ENCODE measurements at places on chromosomes 12 and 14.

DNA sequence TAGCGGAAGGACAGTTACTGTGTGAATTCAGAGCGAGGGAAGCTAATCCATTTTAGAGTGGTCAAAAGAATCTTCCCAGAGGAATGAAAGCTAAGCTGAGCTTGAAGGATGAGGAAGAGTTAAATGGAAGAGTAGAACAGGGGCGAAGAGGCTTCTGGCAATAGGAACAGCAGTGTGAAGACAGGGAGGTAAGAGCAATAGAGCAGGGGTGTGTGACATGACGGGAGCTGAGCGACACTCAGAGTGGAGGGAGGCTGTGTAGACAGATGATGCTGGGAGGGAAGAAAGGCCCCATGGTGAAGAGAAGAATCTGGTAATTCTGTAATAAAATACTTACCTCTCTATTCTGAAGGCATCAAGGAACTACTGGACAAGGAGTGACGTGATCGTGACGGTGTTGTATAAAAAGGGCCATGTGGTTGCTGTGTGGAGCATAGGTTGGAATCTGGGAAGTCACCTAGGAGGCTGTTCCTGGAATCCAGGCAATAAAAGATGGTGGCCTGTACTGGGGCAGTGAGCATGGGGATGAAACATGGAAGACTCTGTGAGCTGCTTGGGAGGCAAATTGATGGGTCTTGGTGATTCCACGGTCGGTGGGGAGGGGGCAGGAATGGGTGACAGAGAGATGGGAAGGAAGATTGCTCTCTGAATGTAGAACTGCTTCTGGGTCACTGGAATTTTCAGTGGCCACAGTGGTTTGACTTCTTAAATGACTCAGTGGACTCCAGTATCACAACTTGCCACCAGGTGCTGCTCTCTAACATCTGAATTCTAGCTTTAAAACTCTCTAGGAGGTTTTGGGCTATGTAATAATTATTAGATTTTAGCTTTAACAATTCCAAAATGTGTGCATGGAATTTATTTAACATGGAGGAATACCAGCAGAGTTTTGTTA lies 164.1 kb downstream of the ATP23 start:
- DNase-seq, result no peak

- peak; percentile 23 for DNase-seq
Measured at GRCh38 chr14:60723116-60723906, 840 bp downstream of the SIX4 start.

GRCh38 chr12:56720731-56721151 lies 4.4 kb downstream of the NACA start:
- no peak for DNase-seq

DNA sequence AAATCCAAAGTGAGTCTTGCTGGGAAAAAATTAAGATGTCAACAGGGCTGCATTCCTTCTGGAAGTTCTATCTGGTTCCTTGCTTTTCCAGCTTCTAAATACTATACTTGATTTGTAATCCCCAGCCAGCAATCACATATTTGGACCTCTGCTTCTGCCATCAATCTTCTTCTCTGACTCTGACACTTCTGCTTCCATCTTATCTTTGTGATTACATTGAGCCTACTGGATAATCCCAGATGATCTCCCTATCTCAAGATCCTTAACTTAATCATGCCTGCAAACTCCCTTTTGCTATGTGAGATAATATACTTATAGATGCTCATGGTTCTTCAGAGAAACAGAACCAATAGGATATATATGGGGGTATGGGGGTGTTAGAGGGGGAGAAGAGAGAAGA lies 49.9 kb upstream of the ZDHHC17 start:
- DNase-seq, result no peak

- DNase-seq, result no peak
Measured at GRCh38 chr12:6745741-6746525, 7.0 kb downstream of the MLF2 start.

DNA sequence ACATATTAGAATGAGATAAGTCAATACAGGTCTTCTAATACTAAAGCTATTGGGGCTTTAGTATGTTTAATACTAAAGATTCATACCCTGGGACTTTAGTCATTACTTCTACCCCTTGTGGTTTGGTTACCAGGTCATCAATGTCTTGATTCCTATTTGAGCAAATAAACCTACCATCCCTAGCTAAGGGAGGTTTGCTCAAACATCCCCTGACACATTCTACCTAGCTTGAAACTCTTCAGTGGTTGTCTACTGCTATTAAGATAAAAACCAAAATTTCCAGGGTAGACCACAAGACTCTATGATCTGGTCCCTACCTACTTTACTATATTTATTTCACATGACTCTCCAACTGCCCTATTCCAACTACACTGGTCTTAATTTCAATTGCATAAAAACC lies 7.3 kb upstream of the C2CD5 start:
- DNase-seq, result no peak

GRCh38 chr12:1628666-1629337 lies at the start of gene WNT5B:
WNT5B (plus strand) TSS chr12:1629231; CDS start chr12:1631355, 2,124 bp downstream.
- DNase-seq, result no peak

GRCh38 chr14:63454863-63455622 lies 88.1 kb downstream of the PPP2R5E start:
- no peak for DNase-seq

DNA sequence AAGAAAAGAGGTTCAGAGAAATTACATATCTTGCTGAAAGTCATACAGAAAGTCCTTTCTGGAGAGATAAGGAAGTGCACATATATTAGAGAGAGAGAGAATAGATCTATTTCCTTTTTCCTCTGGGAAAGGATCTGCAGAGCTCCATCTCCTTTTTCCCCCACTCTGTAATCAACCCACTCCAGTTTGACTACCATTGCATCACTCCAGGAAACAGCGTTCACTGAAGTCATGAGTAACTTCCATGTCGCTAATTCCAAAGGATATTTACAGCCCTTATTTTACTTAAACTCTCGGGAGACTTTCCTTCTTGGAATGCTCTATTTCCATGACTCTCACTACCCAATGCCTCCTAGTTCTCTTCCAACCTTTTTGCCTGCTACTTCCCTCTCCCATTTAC lies 72.5 kb upstream of the PARP11 start:
- no peak for DNase-seq

- no peak for DNase-seq
Measured at GRCh38 chr12:61808856-61809255, 451.3 kb upstream of the USP15 start.

- no peak for DNase-seq
Measured at GRCh38 chr12:52009081-52009751, 2.5 kb downstream of the TAMALIN start.

GRCh38 chr12:81668475-81668874 lies 90.7 kb downstream of the PPFIA2 start:
- no peak for DNase-seq

DNA sequence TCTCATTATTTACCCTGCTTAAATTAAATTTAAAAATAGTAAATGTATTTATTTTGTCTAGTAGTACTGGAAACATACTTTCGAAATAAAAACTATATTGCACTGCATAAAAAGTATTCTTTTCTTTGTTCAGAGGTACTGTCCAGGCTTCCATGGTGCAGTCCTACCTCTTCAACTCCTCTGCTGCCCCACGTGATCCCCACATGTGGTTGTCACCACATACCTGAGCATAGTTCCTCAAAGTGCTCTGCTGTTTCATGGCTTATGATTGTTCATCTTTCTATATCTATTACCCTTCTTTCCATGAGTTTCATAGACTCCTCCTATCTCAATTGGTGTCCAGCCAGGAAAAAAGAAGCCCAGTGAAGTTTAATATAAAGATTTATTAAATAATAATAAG lies 317.5 kb upstream of the OR4E1 start:
- no peak for DNase-seq

DNA sequence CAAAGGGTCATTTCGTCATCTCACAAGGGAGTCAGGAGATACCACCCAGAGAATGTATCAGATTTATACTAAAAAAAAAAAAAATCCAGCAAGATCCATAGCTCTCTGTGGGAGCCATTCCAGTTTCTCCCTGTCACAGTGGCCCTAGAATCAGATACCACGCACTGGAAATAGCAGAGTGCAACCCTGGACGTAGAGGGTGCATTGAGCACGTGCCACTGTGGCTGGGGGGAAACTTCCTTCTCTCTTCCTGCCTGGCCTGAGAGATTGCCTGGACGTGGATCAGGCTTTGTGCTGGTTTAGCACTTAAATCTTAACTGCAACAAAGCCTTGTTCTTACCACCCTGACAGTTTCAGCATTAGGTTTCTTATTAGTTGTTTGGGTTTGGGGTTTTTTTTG lies 124.3 kb downstream of the FBXL14 start:
- no peak for DNase-seq

GRCh38 chr12:26157001-26157400 lies 32.2 kb upstream of the BHLHE41 start:
- no peak for DNase-seq

DNA sequence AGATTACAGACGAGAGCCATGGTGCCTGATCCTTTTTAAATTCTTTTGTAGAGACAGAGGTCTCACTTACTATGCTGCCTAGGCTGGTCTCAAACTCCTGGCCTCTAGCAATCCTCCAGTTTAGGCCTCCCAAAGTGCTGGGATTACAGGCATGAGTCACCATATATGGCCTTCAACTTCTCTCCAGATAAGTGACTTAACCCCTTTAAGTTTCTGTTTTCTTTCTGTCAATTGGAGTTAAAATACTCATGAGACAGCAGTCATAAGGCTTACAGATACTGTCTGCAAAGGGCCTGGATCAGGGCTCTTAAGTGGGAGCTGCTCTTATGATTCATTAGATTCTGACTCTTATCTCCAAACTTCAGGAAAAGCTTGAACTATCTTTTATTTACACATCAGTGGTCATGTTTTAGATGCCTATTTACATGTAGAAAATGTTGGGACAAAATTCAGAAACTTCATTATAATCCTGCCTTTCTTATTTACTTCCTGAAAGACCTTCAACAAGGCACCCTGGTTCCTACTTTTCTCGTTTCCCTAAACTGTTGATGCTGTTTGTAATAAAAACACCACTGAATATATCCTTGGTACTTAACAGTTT lies 271.5 kb upstream of the TBX3 start:
- no peak for DNase-seq

DNA sequence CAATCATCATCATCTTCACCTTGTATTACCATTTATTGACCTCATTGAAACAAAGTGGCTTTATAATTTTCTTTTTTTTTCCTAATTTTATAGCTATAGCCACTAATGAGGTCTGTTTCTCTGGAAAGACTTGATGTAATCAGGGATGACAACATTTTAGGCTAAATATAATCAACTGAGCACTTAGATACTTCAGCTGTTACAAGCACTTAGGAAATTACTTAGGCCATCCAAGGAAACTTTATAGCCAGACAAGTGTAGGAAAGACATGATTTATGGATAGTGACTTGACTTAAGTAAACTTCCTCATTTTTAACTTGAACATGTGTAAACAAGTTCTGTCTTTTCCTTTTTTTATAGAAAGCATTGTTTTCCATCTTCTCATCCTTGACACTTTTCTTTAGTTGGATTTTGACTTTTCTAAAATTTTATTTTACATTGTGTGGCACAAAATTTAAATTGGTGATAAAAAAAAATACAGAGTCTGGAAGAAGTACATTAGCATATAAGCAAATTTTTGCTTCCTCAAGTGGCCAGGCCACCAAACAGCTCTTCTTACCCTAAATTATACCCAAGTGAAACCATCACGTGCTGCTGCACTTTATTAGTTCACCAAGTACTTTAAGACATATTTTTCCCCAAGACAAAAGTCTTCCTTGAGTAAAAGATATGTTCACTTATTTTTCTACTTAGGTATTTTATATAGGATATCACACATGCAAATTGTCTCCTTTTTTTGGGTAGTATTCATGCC lies 15.1 kb downstream of the CPNE8 start:
- DNase-seq, result no peak

DNA sequence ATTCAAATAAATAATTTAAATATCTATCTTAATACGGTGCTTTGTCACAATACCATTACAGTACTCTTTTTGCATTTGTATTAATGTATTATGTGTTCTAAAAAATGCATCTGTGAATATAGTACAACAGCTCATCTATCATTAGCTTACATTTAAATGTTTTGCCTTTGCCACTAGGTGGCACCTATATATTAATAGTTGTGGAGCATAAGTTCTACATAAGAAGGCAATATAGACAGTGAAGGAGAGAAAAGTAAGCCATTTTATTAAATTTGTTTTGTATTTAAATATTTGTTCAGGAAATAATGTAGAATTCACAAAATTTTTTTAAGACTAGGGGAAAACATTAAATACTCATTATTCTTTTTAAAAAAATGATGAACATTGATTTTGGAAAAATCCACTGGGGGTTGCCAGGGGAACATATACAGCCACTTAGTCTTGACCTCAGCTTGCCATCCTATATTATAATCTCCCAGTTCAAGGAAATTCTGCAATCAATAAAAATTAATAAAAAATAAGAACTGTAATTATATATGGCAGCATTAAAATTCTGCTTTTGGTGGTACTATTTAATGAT lies 9.8 kb downstream of the CCER1 start:
- DNase-seq, result no peak

DNA sequence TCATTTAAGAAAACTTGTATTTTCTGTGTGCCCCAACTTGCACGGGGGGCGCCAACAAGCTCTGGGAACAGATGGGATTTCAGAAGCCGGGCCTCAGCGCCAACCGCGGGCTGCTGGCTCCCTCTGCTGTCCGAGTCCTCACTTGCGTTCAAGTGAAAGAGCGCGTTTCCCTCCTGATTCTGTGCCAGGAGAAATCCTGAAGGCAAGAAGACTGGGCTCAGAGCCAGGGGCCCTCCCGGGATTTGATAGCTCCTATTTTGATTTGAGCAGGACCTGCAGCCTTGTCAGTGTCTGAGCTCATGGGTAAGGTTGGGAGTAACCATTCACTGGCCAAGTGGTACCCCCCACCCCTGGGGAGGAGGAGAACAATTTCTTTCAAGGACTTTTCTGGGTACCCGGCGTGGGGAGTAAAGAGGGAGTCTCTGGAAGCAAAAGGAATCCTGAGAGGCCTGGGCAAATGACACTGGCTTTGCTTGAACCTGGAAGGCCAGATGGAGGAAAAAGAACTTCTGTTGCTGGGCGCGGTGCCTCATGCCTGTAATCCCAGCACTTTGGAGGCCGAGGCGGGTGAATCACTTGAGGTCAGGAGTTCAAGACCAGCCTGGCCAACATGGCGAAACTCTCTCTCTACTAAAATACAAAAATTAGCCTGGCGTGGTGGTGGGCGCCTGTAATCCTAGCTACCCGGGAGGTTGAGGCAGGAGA lies 179.0 kb upstream of the RGS6 start:
- peak; percentile 89 for DNase-seq

DNA sequence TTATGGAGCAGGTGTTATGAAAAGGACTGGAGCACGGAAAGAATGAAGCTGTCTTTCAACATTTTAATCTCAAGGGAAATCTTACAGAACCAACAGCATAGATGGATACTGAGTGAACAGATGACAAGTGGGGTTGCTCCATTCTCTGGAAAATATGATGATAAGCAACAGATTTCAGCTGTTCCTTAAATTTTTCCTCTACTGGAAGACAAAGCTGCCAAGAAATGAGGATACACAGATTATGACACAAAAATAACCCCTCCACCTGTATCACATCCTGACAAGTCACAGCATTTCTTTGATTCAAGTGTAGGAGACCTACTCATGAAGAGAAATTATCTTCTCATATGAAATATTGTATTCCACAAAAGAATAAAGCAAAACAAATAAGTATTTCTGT lies 13.0 kb upstream of the TMTC2 start:
- DNase-seq, result no peak

GRCh38 chr12:20585913-20586312 lies 109.2 kb upstream of the SLCO1C1 start:
- DNase-seq, result no peak
